ENCODE measurements at places on chromosomes 1 and 21. TPM values are rescaled to one million over a fixed set of nuclear protein-coding genes. Genes with fewer than 3 reads are reported as not detected.

The LAPTM5 gene
- 0.26 TPM for polyA plus RNA-seq

The OR2L2 gene
- not detected for polyA plus RNA-seq

GRCh38 chr1:193339401-193339800 lies 153.0 kb upstream of the B3GALT2 start:
- no peak for DNase-seq

- DNase-seq: no peak
Observed at GRCh38 chr1:187883356-187883755, 1054.6 kb downstream of the PLA2G4A start.

The DSCAM gene
- not detected for polyA plus RNA-seq

DNA sequence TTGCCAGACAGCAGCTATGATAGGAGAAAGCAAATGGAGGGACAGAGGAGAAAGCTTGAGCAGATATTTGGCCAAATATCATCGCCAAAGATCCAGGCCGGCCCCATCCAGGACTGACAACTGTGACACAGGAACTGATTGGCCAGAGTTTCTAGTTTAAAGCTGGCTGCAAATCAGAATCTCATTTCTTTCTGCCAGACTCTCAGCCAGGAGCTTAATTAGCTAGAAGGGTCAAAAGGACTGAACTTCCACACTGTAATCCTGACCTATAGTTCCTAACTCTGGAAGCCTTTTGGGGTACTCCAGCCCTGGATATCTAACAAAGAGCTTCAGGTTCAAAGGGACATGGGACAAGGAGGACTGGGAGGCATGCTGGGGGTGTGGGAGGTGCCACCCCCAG lies 106.7 kb upstream of the GNG12 start:
- no peak for DNase-seq
